ENCODE measurements at places on chromosomes 5 and 9.

DNA sequence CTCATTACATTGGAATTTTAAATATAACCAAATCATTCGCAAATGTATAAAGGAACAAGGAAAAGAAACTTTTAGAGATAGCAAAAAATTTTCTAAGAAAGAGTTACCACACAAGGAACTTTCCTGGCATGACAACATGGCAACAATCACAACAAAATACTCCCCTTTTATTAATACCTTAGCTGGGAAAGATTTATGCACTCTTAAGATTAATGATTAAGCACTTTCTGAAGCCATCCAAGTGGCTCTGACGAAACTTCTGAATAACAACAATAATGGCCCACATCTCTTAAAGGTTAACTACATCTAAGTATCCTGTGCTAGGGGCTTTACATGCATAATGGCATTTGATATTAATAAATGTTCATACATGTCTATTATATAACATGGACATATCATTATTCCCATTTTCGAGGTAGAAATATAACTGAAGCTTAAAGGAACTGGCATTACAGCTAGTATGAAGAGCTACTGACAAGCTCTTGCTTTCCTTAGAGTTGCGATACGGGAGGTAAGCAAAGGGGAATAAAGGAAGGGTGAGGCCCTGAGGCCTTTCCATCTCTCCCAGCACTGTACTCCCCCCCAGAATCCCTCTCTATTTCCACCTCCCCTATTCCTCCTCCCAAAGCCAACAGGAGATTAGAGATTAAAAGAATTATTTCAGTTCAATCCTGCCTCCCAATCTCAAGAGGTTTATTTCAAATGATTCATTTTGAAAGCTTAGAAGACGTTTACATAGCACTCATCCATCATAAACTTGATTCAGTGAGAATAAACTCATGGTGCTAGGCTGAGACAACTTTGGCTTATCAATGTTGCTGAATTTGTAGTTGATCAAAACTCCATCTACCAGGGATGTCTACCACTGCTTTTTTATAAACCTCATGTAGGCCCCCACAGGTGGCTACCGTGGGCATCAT lies 9.6 kb downstream of the MTMR12 start:
- DNase-seq, result no peak

DNA sequence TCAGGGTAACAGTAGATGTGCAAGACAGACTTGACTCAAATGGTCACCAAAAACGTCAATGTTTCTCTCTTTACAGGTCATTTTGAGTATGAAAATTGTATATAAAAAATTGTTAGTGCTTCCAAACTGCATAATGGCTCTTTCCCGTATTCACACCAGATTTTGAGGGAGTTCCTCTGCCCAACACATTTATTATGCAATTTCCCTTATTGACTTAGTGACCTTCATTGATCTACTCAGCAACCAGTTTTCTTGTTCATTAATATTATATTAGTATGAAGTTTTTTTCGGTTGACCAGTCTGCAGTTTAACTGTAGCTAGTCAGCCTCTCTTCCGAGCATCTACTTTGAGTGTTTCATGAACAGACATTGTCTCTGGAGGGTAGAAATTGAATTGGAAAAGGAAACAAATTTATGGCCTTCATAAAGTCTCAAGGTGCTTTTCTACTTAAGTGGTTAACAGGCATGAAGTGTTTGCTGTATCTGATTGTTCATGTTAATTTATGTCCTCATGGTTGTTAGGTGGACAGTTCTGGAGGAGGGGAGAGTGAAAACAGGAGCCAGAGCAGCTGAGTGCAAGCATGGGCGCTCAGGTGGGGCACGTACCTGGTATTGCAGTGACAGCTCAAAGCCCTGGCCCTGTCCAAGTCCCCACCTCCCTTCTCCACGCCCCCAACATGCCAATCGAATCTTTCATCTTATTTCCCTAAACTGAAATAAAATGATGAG lies 240.2 kb downstream of the RFK start:
- DNase-seq, result no peak

DNA sequence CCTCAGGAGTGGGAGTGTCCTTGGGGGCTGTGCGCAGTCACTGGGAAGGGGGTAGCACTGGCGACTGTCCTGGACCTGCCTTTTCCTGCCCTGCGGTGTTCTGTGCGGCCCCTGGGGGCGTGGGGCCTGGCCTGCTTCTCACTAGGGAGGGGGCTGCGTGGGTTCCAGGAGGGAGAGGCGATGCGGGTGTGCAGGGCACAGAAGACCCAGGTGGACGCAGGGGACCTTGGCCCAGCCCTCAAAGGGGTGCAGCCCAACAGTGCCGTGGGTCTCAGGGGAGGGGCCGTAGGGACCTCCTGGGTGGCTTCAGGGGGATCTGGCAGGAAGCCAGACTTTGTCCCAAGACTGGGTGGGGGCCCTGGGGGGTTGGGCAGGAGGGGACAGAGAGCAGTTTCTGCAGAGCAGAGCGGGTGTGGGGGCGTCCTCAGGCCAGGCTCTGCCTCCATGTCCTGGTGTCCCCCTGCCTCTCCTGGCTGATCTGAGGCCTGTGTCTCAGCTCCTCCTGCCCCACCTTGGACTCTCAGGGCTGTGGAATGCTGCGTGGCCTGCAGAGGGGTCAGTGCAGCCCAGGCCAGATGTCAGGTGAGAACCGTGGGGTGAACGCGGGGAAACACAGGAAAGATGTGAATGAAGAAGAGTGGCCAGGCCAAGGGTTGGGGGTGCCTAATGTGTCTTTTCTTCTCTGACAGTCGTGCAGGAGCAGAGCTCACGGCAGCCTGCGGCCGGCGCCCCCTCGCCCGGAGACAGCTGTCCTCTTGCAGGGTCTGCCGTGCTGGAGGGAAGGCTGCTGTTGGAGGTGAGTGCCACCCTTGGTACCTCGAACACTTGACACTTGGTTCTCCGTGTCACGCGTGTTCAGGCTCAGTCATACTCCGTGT lies 54.6 kb downstream of the AHRR start:
- DNase-seq, result no peak

- DNase-seq, result no peak
These were observed 461.3 kb downstream of the TMEM232 start for GRCh38 chr5:110265162-110265561.

GRCh38 chr5:137118629-137119028 lies 380.5 kb downstream of the SPOCK1 start:
- DNase-seq, result no peak

DNA sequence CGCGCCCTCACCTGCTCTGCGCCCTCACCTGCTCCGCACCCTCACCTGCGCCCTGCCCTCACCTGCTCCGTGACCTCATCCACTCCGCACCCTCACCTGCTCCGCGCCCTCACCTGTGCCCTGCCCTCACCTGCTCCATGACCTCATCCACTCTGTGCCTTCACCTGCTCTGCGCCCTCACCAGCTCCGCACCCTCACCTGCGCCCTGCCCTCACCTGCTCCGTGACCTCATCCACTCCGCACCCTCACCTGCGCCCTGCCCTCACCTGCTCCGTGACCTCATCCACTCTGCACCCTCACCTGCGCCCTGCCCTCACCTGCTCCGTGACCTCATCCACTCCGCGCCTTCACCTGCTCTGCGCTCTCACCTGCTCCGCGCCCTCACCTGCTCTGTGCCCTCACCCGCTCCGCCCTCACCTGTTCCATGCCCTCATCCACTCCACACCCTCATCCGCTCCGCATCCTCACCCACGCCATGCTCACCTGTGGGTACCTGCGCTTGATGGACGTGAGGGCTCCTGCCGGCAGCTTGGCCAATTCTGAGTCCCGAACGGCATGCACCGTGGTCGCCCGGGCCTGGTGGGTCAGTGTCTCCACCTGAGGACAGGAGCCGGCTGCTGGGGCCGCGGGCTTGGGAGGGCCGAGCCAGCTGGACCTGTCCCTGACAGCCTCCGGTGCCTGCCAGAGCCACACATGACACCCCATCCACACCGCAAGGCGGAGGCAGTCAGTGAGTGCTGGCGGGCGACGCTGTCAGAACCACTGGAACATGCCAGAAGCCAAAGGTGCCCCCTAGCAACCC lies 35.6 kb upstream of the NSMF start:
- DNase-seq, result no peak

GRCh38 chr9:84744195-84744594 lies 74.7 kb downstream of the NTRK2 start:
- no peak for DNase-seq

DNA sequence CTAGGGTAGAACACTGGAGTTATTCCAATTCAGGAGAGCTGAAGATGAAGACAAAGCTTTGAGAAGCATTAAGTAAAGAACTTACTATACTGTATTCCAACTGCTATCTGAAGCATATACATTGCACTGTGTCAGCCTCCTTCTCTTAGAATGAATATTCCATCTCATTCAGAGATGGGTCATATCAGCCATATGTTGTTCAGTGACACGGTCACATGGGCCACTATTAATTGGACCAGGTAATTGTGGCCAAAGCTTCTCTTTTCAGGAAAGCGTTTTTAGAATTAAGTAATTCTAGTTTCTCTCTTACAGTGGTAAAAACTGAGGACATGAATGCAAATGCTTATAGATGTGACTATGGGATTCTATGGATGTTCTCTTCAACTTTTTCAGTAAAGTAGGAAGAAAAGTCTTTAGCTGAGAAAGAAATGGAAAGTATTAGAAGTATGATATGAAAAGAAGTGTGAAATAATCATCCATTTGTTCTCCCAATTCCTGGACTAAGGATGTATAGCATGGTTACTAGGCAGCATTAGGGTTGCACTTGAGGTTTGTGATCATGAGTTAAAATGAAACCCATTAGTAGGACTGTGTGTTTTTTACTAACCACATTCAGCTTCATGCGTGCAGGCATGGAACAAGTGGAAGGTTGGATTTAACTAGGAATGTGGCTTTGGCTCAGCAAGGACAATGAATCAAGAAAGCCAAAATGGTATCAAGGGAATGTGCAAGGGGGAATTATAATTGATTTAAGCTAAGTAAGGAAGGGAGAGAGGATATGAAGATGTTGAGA lies 40.9 kb downstream of the CETN3 start:
- no peak for DNase-seq

GRCh38 chr9:9790216-9790872 lies 822.5 kb downstream of the PTPRD start:
- no peak for DNase-seq

GRCh38 chr9:69223605-69224004 lies 49.5 kb downstream of the TJP2 start:
- no peak for DNase-seq

GRCh38 chr5:74684900-74685851 lies at the start of gene HEXB:
Gene HEXB (plus strand): TSS chr5:74685233. CDS start chr5:74685261, 28 bp downstream.
- peak; percentile 81 for DNase-seq

DNA sequence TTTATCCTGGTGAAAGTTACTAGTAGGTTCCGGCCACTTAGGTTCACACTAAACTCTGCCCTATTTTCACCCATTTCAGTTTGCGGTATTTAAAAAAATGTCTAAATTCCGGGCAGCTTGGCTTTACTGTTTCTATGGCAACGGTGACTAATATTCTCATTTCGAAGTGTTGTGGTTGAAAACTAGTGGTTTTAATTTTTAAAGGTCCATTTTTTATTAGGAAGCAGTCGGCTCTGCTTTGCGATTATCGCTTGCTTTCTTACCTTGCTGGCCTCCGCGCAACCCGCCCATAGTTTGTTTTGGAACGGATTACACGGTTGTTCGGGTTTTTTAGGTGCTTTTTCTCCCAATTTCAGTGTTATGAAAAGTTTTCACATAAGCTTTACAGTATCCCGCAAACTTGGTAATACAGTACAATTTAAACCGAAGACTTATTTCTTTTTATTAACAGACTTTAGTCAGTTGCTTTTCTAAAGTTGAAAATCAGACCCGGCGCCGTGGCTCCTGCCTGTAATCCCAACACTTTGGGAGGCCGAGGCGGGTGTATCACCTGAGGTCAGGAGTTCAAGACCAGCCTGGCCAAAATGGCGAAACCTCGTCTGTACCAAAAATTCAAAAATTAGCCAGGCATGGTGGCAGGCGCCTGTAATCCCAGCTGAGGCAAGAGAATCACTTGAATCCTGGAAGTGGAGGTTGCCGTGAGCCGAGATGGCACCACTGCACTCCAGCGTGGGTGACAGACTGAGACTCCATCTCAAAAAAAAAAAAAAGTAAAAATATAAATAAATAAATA lies 1.6 kb downstream of the KDM4C start:
- peak; percentile 59 for DNase-seq

DNA sequence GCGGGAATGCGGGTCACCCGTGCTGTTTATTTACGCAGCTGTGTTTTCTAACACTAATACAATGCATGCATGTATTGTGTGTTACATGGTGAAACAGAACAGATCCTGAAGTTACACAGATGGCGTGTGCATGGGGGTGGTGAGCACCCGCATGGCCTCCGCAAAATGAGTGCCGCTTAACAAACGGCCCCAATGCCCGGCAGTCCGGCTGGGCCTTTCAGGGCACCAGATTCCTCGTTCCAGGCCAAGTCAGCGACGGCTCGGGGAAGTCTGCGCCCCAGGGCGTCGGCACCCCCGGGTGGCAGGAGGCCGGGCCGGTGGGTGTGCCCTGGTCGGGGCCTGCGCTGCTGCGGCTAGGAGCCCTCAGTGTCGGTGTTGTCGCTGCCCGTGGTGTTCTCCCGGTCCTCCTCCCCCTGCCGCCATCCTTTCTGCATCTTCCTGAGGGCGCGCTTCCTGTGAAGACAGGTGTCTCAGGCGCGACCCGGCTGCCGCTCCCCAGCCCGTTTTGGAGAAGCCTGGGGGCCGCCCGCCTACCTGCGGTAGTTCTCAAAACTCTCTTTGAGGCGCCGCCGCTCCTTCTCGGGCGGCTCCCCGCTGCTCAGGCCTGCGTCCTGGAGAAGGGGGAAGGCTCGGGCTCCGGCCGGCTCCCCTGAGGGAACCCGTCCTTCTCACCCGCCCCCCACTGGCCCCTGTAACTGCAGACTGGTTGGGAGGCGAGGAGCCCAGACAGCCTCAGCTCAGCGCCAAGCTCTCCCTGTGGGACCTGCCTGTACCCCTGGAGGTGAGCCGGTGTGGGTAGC lies 605 bp upstream of the DNLZ start:
- no peak for DNase-seq

- no peak for DNase-seq
These were observed 5.3 kb upstream of the OTP start for GRCh38 chr5:77643654-77644370.

DNA sequence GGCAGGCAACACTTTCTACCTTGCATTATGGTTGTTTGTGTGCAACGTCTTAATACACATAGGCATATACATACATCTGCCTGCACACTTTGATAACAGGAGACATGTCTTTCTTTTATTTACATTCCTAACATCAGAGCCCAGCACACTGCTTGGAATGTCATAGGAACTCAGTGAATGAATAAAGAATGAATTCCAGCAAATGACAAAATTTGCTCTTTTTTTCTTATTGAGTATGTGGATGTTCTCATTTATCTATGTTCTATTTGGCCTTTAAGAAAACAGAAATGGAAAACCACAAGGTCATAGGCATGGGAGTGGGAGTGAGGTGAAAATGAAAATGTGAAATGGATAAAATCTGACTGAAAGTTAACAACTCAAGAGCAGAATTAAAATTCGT lies 36.3 kb upstream of the PALM2AKAP2 start:
- DNase-seq, result no peak

DNA sequence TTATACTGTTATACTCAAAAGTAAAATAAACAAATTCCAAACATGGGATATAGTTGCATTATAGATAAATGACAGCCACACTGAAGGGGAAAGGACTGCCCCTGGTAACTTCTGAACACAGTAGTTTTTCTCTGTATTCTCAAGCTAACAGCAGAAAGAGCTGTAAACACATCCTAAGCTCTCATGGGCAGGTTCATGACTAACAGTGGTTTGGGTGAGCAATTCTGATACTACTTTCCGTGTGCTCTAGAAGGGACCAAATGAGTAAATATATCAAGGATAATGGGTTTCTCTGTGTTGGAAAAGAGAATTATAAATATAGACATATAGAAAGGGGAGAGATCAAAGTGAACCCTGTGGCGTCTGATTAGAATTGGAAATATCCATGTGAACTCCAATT lies 2.2 kb upstream of the LCN6 start:
- no peak for DNase-seq

GRCh38 chr5:159702301-159702700 lies 214.0 kb upstream of the ADRA1B start:
- no peak for DNase-seq

GRCh38 chr5:176822041-176822792 lies 11.9 kb downstream of the UNC5A start:
- DNase-seq, result no peak
